NAMALWA (cell line): ENCODE measurements at places on chromosomes 7 and 10.

- DNase-seq, result peak; percentile 31
These were observed 9.4 kb downstream of the ZCWPW1 start for GRCh38 chr7:100418930-100419659.

GRCh38 chr7:70573696-70574095, 558.2 kb upstream of the GALNT17 start:
- no peak for DNase-seq

DNA sequence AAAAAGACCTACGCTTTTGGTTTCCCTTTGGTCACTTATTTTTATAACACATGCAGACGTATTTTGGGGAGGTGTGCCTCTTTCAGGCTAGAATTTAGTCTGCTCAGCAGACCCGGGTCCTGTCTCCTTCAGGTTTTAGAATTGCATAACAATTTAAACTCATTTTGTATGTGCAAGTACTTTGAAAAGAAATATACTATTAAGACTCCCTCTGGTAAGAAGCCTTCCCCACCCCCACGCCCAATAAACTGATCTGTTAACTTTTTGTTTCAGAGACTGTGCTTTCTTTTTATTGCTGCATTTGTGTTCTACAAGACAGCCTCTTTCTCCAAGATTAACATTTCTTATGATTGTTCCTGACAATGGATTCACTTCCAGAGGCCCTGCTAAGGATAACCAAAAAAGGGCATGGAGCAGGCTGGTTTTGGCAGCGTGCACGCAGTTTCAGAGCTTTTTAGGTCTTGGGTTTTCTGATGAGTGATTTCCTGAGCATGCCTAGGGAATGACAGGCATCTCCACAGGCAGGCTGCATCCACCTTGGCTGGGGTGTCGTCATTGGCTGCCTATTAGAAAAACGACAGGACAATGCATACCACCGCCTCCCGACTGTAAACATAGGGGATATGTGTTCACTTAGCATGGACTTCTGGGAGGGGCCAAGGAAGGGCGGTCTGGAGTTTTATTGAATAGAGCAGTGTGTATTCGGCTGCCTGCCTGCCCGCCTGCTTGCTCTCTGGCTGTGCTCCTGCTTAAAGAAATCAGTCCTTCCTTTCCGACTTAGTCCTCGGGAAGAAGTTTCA, at the start of gene CALD1:
Gene CALD1 (plus strand): TSS at position 694 of the 800 bp plus-strand sequence. CDS start 88,100 bp downstream, outside the sequence.
- no peak for DNase-seq

- no peak for DNase-seq
These were observed 299.9 kb downstream of the C7orf25 start for GRCh38 chr7:42611961-42612360.

DNA sequence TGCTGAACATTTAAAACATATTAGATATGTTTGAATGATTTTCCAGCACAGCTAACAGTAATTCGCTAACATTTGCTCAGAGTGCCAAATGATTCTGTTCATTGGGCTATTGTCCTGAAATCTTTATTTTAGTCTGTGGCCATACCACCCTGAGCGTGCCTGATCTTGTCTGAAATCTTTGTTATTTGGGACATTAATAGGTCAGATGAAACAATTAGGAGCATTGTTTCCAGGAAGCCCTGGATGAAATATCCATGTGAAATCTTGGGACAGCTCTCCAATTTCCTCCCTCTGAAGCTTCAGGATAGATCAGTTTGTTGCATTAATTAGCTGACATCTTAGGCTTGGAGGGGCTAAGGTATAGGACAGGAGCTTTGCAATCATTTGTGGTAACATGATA, 512.0 kb downstream of the KIF20B start:
- DNase-seq, result no peak

DNA sequence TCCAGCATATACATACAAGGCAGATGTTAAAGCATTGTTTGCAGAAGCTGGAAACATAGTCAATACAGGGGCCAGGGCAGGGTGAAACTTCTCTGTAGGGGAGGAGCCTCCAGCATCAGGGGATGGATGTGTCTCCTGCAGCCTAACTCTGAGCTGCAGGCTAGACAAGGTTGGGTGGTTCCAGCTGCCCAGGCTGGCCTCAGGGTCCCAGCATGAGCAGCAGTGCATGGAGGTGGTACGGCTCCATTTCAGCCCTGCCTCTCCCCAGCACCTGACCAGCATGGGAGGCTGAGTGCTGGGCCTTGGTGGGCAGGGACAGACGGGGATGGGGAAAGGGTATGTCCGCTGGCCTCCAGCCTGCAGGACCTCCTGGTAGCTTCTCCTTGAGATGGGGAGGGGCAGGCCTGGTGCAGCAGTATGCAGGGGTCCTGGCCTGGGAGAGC, 7.4 kb upstream of the TBRG4 start:
- peak; percentile 65 for DNase-seq

GRCh38 chr7:47574482-47575329, 7.2 kb downstream of the TNS3 start:
- DNase-seq, result peak; percentile 94

DNA sequence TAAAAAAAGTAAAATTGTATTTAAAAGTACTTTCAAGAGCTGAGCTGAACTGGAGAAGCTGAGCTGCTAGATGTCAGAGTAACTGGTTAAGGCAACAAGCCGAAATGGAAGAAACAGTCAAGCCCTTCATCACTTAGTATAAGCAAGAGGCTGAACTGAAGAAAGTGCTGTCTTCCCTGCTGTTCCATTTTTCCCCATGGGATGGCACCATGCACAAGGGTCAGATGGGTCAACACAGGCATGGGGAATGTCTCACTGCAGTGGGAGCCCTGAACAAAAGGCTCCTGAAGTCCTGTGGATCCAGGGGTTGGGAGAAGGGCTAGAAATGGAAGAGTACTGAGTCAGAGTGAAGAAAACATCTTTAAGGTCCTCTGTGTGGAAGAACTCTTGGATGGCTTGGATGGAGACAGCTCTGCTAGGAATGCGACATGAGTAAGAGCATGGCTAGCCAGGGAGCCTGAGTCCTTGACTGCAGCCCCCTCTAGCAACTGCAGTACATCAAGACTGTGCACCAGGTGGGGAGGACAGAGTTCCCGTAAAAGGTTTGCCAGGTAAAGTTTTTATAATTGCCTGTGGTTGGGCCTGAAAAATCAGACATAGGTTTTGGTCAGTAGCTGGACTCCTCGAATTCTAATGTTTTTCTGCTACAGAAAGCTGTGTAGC, 348.3 kb downstream of the GPR158 start:
- no peak for DNase-seq

GRCh38 chr7:51150193-51150592, 166.4 kb downstream of the COBL start:
- no peak for DNase-seq

- no peak for DNase-seq
These were observed 537.6 kb downstream of the LRMDA start for GRCh38 chr10:75969031-75969430.

DNA sequence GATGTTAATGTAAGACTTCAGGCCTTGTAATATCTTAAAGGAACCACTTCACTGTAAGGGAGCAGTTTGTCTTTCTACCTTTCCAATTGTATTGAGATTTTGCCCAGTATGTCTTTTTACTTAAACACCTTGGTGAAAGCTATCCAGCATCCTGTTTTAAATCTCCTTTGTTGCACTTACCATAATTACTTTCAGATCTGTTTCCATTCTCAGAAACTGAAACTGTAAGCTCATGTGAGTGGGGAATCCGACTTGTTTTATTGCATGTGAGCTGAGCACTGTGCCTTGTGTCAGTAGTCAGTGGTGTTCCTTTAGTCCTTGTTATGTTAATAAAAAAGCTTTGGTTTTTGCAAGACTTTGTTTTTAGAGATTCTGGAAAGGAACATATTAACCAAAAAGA, 42.2 kb downstream of the BMPR1A start:
- DNase-seq, result peak; percentile 45

GRCh38 chr7:91137788-91138368, 126.4 kb upstream of the FZD1 start:
- DNase-seq, result no peak

DNA sequence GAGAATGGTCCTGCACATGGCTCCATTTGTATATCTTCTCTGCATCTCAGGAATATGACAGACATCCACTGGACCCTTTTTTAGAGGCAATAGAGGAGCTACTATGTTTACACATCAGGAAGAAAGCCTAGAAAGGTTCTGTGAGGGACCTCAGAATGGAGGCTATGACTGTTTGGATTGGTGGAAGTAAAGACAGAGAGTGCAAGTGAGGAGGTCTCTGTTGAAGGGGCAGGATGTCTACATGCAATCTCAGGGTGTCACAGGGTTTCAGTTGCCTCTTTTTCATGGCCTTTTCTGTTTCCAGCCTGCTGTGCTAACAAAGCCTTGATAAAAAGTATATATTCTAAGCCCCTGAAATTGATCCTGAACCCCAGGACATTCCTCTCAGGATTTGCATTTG, 9.7 kb upstream of the GIMAP6 start:
- no peak for DNase-seq

- no peak for DNase-seq
These were observed 5.2 kb downstream of the PSMG3 start for GRCh38 chr7:1564603-1565022.

GRCh38 chr10:15433850-15434537, 62.9 kb upstream of the FAM171A1 start:
- peak; percentile 66 for DNase-seq

- DNase-seq, result no peak
These were observed 443.2 kb upstream of the SEMA3A start for GRCh38 chr7:84637568-84638338.

- no peak for DNase-seq
These were observed 309.5 kb downstream of the WDR37 start for GRCh38 chr10:1365540-1366321.

DNA sequence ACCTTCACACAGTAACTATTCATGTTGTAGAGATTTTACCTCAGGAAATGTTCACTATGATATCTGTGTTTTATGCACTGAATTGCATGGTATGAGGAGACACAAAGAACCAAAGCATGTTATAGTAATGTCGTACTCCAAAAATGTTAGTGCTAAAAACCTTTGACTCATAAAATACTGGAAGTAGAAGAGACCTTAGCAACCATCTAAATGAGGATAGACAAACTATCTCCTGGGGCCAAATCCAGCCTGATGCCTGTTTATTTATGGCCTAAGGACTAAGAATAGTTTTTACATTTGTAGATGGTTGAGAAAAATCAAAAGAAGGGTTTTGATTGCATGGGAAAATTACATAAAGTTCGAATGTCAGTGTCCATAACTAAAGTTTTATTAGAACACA, 535.1 kb downstream of the INHBA start:
- no peak for DNase-seq

DNA sequence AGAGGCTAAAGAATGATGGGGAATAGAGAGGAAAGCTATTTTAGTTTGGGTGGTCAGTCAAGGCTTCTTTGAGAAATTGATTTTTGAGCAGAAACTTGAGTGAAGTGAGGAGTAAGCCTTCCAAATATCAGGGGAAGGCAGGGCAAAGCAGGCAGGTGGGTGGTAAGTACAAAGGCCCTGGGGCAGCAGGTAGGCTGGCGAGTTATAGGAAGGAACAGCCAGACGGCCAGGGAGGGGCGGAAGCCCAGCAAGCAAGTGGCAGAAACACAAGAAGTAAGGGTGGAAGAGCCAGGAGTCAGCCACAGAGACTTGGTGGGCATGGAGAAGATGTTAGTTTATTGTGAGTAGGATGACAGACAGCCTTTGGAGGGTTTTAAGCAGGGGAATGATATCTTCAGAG, 34.9 kb downstream of the VWA2 start:
- DNase-seq, result no peak

GRCh38 chr7:20218279-20218678, 1.1 kb upstream of the MACC1 start:
- peak; percentile 25 for DNase-seq

GRCh38 chr7:105885387-105886111, 9.2 kb upstream of the ATXN7L1 start:
- DNase-seq, result no peak

- DNase-seq, result no peak
These were observed 2.2 kb upstream of the C10orf95 start for GRCh38 chr10:102453502-102453901.

DNA sequence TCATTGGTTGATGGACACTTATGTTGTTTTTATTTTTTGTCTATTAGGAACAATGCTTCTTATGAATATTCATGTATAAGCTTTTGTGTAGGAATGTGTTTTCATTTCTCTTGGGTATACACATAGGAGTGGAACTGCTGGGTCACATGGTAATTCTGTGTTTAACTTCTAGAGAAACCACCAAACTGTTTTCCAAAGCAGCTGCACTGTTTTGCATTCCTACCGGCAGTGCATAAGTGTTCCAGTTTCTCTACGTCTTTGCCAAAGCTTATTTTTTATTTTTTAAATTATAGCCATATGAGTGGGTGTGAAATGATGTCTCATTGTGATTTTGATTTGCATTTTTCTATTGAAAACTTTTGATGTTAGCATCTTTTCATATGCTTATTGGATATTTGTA, 51.3 kb downstream of the ADK start:
- no peak for DNase-seq

DNA sequence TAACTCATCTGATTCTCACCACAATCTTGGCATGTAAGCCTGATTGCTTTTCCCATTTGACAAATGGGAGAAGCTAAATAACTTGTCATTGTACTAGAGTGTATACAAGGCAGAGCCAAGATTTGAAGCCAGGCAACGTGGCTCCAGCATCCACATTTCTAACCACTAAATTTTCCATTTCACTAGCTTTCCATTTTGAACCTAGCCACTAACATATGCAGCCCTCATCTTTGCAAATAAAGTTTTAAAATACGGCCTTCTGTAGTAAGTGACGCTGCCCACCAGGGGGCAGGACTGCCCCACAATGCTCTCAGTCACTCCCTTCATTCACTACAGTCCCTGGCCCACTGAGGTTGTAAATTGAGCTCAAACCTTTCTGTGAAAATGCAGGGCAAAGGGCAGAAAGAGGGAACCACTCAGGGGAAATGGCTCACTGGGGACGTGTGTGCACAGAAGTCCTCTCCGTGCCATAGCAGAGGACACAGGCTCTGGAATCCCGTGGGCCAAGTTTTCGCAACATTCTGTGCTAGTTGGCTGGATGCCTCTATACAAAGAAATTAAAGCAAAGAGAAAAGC, 315.7 kb downstream of the TNS3 start:
- peak; percentile 86 for DNase-seq

- DNase-seq, result no peak
These were observed 106.4 kb upstream of the DNAJB12 start for GRCh38 chr10:72461085-72461484.

- DNase-seq, result no peak
These were observed 97.0 kb downstream of the SUGCT start for GRCh38 chr7:40231796-40232195.

- DNase-seq, result no peak
These were observed 17.0 kb downstream of the TMEM236 start for GRCh38 chr10:17768957-17769356.

DNA sequence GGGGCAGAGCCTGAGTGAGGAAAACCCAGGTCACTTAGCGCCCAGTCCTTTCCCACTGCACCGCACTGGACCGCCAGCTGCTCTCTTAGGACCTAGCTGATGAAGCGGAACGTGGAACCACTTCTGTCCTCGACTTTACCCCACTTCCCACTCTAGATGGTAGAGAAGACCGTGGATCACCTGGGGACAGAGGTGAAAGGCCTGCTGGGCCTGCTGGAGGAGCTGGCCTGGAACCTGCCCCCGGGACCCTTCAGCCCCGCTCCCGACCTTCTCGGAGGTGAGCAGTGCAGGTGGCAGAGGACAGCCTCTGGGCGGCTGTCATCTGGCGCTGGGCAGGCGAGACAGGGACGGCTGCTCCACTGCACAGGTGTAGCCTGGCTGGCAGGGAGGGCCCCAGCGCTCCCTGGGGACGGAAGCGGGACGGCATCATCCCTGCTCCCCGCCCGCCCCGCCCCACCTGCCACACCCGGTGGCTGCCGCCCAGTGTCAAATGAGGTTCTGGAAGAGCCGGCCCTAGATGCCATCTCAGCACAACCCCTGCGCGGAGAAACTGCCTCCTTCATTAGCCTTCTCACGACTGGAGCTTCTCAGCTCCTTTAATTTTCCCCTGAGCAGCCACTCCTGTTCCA, 11.7 kb downstream of the PLAC9 start:
- DNase-seq, result peak; percentile 15
